BJ (cell line): ENCODE measurements at places on chromosomes 2 and 18. TPM values are rescaled to one million over a fixed set of nuclear protein-coding genes. Genes with fewer than 3 reads are reported as not detected.

NT5C1B gene
- not detected in 2 replicates for polyA plus RNA-seq

CNGA3 gene
- not detected in 2 replicates for polyA plus RNA-seq

CRACDL gene
- not detected in 2 replicates for polyA plus RNA-seq

CD8B2 gene
- not detected in 2 replicates for polyA plus RNA-seq

HJURP gene
- polyA plus RNA-seq: 30.5 and 46.2 TPM in 2 replicates

REEP1 gene
- 0.13 and 0.28 TPM in 2 replicates for polyA plus RNA-seq

CPLX4 gene
- polyA plus RNA-seq: not detected in 2 replicates

CPO gene
- not detected in 2 replicates for polyA plus RNA-seq

DPYSL5 gene
- not detected in 2 replicates for polyA plus RNA-seq

DNA sequence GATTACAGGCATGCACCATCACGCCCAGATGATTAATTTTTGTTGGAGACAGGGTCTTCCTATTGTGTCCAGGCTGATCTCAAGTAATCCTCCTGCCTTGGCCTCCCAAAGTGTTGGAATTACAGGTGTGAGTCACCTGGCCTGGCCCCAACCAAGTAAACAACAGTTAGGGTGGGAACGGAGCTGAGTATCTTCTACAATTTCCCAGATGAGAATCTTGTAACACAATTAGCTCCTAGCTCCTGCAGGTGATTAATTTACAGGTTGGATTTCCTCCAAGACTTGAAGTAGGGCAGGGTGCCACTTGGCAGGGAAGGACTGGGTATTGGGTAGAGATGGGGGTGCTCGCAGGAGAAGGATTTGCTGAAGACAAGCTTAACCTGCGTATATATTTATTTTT, 17.8 kb downstream of the NLRC4 start:
- no peak for DNase-seq

GRCh38 chr2:196286821-196287220, 115.4 kb upstream of the STK17B start:
- DNase-seq: no peak

GRCh38 chr2:226671141-226671676, 128.4 kb downstream of the IRS1 start:
- no peak for DNase-seq

DNA sequence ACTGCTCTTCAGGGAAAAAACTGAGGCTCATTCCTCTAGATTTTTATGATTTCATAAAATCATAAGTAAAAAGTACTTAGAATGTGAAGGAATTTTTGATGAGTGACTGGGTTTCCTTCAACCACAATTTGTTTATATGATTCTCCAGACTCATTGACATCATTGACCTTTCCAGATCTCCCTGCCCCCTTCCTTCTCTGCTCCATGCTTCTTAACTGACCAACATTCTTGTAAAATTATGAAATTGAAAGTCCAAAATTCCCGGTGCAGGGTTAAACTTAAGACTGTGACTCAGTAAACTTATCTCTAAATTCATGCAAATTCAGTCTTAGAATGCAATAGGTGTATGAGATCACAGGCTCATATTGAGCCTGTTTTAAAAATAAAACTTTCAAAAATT, 648.9 kb downstream of the TDRD15 start:
- peak; percentile 69 for DNase-seq

DNA sequence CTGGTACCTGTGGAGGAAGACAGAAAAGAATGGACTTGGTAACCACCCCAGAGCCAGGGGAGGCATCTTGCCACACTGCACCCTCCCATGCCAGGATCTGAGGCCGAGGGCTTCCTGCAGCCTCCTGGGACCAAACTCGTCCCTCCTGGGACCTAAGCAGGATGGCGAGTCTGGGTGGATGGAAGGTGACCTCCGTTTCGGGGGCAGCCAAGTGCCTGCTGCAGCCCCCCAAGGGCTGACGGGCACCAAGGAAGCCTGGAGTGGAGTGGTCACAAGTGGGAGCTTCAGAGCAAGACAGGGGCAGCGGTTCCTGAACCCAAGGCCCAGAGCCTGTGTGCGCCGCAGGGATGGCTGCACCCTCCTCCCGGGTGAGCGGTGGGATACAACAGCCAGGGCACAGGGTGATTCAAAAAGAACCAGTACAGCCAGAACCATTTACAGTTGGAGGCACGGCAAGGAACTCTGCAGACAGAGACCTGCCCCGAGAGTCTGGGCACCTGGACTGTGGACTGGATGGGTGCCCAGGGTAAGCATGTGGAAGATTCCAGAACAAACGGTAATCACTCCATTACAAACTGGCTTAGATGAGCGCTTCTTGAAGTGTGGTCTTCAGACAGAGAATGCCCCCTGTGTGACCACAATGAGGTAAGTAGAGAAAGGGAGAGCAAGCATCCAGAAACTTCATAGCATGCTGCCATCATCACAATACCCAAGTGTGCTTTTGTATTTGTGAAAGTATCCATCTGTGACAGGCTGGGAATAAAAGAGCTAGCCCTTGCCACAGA, 12.1 kb downstream of the HS1BP3 start:
- DNase-seq: no peak

GRCh38 chr2:28592481-28592880, 96.6 kb downstream of the PLB1 start:
- DNase-seq: no peak

- no peak for DNase-seq
These were observed 265.0 kb upstream of the TRIB2 start for GRCh38 chr2:12451726-12452125.

GRCh38 chr2:138333677-138334076, 167.9 kb upstream of the SPOPL start:
- no peak for DNase-seq

- no peak for DNase-seq
These were observed 52.1 kb downstream of the PSTPIP2 start for GRCh38 chr18:46019936-46020335.

- DNase-seq: no peak
These were observed 58.1 kb upstream of the IL1RL1 start for GRCh38 chr2:102253140-102253752.

DNA sequence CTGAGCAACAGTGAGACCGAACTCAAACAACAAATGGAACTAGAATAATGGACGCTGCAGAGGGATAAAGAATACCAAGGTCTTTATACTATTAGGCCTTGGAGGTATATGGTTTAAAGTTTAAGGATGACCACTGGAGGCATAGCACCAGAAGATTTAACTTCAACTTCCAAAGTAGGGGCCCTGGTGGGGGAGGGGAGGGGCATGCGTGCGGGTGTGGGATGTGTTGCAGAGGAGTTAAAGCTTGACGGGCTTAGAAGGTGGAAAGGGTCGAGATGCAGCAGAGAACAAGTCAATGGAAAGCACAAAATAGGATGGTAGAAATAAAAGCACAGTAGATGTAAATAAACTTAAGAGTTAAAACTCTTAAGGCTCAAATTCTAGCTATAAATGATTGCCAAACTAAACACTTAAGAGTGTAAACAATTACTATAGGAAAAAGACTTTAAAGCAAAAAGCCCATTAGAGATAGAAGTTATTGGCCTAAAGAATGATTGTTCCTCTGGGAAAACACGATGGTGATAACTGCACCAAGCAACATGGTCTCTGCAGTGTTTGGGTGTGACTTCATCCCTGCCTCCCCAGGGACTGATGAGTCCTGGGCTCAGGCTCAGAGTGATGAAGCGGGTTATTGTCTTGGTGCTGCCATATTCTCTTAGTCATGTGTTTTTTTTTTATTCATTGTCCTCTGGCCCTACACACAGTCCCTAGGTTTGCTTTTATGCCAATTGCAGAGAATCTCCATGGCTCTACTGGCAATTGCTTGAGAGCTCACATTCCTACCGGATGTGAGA, 13.0 kb downstream of the RRM2 start:
- DNase-seq: no peak

DNA sequence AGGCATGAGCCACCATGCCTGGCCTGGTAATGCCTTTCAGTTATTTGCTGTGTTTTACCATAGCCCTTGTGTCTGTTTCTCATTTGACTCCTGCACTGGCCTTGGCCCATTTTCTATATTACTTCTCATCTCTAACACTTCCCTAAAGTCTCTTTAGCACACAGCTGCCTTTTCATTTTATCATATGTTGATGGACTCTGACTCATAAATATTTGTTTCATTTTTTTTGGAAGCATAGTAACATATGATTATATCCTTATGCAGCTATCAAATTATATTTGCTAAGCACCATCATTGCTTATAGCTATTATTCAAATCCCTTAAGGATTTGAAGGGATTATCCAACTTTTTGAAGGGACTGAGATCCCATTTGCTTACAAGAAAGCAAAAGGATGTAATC, 320.3 kb downstream of the GPD2 start:
- DNase-seq: no peak

DNA sequence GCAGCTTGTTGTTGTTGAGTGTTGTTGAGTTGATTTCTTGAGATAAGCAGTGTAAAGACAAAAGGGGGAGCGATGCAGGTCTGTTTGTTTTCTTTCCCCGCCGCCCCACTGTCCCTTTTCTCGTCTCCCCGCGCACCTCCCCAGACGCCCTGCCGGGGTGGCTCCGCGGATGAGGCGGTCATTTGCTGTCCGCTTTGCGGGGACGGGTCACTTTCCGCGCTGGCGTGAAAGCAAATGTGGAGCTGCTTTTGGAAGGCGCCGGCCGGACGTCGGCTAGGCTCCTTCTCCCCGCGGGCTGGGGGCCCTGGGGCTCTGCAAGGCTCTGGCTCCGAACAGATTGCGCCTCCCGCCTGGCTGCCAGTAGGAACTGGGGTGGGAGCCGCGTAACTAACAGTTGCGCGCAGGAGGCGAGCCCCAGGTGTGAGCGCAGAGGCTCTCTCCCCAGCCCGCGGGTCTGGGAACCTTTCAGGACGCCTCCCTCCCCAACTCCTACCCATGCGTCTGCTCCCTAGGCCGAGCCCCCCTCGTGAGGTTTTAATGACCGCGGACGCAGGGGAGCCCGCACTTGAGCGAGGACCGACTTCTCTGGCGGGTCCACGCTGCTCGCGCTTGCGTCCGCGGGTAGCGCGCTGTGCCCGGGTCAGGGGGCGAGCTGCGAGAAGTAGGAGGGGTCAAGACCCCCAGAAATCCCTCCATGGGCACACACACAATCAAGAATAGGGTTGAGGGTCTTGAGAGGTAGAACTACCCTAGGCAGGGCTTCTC, 146.6 kb downstream of the MEIS1 start:
- DNase-seq: no peak

GRCh38 chr2:145755019-145755837, 1235.3 kb upstream of the ZEB2 start:
- DNase-seq: no peak

DNA sequence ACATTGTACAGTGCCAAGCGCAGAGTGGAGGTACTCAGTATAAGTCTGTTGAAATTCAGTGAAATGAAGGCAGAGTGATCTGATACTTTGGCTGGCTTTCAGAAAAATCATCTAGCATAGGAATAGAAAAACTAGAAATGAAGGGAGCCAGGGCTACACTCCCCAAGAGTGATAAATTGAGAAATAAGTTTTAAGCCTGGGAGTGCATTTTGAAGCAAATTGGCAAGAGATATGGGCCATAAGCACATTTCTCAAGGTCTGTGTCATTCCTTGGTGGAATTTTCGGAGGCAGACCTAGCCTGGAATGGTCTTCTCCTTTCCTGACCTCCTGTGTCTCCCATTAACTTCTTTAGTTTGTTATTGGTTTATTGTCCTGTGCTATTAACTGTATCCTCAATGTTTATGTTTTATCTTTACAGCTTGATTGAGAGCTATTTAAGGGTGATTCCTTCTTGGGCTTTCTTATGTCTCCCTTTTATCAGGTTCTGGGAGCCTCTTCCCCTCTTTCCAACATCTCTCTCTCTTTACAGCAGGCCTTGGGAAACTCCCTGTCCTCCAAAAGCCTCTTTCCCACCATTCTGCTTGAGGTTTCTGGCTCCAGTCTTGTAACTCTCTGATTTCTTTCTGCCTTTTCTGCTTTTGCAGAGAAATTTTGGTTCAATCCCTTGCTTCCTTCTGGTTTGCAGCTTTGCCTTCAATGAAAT, 649.5 kb downstream of the SLC4A3 start:
- DNase-seq: peak; percentile 44

DNA sequence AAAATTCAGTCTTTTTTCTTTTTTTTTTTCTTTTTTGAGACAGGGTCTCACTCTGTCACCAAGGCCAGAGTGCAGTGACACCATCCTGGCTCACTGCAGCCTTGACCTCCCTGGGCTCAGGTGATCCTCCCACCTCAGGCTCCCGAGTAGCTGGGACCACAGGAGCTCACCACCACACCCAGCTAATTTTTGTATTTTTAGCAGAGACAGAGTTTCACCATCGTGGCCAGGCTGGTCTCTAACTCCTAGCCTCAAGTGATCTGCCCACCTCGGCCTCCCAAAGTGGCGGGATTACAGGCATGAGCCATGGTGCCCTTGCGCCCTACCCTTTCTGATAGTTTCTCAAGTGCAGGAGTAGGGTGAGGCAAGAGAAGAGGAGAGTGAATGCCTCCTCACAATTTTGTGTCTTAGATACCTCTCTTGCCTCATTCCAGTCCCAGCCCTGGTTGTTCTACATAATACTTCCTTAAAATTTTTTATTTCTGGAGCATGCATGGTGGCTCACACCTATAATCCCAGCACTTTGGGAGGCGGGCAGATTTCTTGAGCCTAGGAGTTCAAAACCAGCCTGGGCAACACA, 68.2 kb upstream of the CAB39 start:
- DNase-seq: no peak

DNA sequence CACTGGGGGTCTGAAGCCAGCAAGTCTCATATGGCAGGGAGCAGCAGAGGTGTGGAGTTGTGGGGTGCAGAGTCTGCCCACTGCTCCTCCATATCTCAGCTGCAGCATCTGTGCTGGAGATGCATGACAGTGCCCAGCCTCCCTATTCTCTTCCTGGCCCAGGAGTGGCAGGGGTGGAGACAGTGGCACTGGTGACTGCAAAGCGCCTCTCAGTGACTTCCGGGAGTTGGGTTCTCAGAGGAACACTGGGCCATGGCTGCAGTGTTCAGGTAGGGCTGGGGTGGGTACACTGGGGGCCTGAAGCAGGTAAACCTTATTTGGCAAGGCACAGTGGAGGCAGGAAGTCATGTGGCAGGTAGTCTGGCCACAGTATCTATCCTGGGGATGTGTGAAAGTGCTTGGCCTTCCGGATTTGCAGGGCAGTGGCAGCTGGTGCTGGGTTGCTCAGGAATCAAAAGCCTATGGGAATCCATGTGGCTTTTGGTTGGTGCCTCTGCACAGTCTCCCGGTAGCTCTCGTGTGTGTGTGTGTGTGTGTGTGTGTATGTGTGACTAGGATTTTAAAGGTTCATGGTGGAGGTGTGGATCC, 60.3 kb upstream of the THUMPD2 start:
- no peak for DNase-seq

- no peak for DNase-seq
These were observed 76.6 kb downstream of the FIGN start for GRCh38 chr2:163659224-163659623.

DNA sequence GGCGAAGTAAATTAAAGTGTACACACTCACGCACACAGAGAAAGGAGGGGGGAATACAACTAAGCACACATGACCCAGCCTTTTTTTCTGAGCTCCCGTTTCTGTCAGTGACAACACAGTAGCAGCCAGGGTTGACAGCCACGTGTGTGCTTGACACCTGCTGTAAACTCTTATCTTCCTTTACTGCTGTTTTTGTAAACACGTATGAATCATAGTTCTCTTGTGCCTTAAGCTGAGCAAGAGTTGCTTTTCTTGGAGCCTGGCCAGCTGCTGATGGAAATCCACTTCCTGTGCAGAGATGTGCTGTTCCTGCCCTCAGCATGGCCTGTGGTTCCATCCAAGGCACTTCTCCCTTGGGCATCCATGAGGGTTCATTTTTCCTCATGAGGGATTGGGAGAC, 561.9 kb downstream of the GALR1 start:
- DNase-seq: no peak

GRCh38 chr18:76710646-76711520, 111.5 kb upstream of the ZNF236 start:
- no peak for DNase-seq

GRCh38 chr2:59858540-59858939, 694.9 kb downstream of the BCL11A start:
- DNase-seq: no peak

- DNase-seq: no peak
These were observed 73.7 kb upstream of the COPS8 start for GRCh38 chr2:237012004-237012403.
